ENCODE measurements at places on chromosomes 11 and 22.

GRCh38 chr22:30186041-30186440, 60.5 kb downstream of the LIF start:
- DNase-seq: no peak

GRCh38 chr11:33620423-33621171, 80.0 kb downstream of the C11orf91 start:
- DNase-seq: no peak

DNA sequence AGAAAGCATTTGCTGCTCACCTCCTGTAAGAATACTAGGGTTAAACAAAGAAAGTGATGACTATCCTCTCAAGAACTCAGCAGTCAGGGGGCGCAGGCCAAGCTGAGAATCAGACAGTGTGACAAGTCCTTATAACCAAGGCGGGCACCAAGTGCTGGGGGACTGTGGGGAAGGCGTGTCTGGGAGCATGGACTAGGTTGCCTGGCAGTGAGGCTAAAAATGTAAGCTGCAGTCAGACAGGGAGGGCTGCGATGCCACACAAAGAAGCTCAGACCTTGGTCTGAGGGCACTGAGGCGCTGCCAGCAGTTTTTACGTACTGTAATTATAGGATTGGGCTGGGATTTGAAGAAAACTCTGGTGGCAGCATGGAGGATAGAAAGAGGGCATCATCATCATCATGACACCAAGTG, 73.7 kb downstream of the FLI1 start:
- DNase-seq: no peak

DNA sequence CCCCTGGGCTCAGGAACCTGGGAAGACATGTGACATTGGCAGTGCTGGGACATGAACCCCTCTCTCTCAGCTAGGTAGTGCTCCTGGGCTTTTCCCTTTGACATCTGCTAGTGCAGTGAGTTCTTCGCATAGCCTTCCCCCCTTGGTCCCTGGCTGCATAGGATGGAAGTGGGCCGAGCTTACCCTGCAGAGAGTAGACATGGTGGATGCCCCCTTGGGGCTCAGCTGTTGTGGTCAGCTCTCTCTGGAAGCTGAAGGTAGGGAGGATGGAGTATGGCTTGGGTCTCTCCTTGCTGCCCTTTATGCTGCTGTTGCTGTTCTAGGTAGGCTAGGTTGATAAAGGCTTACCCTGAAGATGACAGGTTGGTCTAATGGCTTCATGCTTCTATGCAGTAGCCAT, 92.1 kb downstream of the ZBTB16 start:
- no peak for DNase-seq

GRCh38 chr11:115751243-115752015, 247.2 kb upstream of the CADM1 start:
- no peak for DNase-seq

GRCh38 chr22:42967933-42968332, 47.0 kb downstream of the PACSIN2 start:
- DNase-seq: peak; percentile 84

DNA sequence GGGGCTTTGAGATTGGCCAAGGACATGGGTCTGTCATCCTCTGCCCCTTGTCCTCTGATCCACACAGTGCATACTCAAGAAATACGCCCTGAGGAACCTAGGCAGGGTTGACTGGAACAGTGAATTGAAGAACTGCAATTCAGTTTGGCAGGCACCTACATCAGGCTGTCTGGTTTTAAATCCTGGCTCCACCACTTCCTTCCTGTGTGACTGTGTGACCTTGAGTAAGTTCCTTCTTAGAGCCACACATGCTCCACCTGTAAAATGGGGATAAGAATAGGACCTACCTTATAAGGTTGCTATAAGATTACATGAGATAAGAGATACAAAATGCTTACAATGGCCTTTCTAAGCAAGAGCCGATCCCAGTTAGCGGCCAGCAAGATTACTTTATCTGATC, 15.8 kb upstream of the TCF20 start:
- no peak for DNase-seq

DNA sequence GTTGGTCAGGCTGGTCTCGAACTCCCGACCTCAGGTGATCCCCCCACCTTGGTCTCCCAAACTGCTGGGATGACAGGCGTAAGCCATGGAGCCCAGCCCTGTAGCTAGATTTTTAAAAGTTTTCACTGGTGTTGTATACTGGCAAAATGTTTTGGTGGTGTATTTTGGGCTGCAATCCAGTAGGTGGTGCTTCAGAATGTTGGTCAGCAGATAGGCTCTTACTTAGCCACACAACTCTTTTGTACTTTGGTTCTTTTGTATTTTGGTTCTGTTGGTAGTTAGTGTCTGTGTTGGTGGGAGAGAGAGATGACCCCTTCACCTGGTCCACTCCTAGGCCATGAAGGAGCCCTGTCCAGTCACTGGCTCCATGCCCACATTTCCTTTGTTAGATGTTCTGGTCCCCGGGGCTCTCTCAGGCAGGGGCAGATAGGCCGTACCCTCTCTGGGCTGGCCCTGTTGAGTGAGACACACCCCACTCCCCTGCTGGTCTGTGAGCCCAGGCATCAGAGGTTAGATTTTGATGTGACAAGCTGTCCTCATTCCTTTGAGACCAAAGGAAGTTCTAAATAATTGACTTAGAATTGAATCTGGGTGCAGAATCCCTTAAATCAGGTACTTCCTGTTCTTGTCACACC, 123.8 kb downstream of the DDX10 start:
- no peak for DNase-seq

DNA sequence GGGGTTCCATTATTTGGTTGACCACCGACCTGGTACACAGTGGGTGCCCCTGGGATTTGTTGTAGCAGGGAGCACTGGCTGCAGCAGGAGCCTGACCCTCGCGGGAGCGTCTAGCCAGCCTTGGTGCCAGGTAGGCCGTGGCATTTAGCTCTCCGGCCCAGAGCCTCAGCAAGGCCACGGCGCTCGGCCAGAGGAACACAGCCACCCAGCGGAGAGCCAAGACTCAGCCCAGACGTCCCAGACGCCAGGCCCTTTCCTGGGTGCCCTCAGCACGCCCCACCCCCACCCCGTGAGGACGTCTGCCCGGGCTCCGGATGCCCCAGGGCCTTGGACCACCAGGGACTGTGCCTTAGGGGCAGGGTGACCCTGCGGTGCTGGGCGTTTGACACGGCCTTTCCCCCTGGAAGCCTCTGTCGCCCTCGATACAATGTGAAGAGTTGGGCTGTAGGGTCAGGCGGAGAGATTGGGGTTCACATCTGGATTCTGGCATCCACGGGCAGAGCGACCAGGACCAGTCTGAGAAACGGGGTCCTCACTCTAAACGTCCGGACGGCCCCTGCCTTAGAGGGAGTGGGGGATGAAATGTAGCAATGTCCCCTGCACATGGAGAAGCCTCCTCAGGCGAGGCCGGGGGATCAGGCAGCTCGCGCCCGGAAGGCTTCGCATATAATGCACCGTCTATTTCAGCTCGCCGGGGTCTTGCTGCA, 99.2 kb upstream of the FGF3 start:
- peak; percentile 54 for DNase-seq

DNA sequence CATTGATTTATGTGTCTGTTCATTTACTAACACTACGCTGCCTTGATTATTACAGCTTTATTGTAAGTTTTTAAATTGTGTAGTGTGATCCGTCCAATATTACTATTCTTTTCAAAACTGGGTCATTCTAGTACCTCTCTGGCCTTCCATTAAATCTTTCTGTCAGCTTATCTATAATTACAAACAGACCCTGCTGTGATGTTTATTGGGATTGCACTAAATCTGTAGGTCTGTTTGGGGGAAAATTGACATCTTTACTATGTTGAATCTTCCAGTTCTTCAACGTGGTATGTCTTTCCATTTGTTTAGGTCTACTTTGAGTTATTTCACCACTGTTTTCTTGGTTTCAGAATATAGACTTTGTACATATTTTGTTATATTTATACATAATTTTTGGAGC, 15.6 kb downstream of the CABIN1 start:
- DNase-seq: no peak

GRCh38 chr22:21443057-21443734, 24.0 kb upstream of the TMEM191C start:
- DNase-seq: peak; percentile 46

- DNase-seq: no peak
These were observed 2.9 kb upstream of the NNMT start for GRCh38 chr11:114293201-114293711.

GRCh38 chr11:23283666-23284065, 423.4 kb upstream of the CCDC179 start:
- DNase-seq: no peak

DNA sequence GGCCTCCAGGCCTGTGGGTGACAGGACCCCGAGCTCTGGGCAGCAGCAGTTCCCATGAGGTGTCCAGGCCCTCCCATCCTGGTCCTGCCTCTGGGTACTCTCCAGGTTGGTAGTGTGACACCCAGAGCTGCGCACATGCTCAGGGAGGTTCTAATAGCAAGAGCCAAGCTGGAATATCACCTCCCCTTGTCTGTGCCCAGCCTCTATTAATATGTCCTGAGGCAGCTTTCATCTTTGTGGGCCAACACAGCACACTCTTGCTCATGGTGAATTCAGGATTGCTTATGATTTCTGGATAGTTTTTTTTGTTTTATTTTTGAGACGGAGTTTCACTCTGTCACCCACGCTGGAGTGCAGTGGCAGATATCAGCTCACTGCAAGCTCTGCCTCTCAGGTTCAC, 3.3 kb downstream of the P2RX6 start:
- no peak for DNase-seq

DNA sequence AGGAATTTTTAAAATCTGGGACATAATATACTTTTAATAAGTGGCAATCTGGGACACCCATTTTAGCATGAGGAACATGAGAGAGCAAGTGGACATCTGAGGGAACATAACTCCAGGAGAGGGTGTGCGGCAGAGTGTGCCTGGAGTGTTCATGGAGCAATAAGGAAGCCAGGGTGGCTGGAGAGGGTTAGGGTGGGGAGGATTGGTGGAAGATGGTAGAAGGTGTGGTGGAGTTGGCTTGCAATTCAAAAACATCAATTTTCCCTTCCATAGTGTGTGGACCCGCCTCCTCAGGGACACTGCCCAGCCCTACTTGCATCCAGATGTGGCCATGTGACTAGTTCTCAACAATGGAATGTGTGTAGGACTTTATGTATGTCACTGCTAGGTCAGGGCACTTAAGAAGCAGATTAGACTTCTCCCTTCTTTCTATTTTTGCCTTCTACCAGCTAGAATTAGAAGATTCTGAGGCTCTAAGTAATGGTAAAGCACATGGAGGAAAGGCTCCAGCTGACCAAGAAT, 4.4 kb upstream of the DENND5A start:
- DNase-seq: no peak
